ENCODE measurements at places on chromosomes 12 and 14. TPM values are rescaled to one million over a fixed set of nuclear protein-coding genes. Genes with fewer than 3 reads are reported as not detected.

Gene SLC7A7
- 9.7 TPM for total RNA-seq

DNA sequence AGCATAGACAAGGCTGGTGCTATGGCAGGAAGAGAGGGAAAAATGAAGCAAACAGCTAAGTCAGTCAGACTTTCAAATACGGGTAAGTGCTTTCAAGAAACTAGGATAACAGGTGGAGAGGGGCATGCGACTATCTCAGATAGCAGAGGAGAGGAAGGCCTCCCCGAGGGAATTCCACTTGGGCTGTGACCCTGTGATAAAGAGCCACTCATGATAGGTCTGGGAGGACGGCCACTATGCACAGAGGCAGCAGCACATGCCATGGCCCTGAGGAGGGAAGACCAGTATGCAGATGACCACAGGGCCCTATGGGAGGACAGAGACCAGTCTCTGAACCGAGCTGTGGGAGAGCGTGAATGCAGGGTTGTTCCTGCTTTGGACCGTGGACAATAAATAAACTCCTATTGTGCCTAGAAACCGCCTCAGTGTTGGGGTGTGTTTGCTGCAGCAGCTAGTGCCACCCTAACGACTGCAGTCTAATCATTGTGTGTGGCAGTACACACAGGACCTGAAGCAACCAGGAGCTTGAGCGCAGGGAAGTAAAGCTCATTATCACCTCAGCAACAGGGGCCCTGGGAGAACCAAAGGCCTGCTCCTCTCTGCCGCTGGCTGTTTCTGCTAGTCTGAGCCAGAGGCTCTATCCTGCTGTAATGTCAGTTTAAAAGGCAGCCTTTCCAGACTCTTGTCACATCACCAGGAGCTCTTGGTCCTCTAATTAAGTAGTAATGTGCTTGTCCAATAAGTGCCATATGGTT, 119.1 kb downstream of the CACNA1C start:
- no peaks in the 10 kb centered on the region for H3K4me1 ChIP-seq
- H3K27ac ChIP-seq: peak overlapping the region; percentile 4
- H3K4me3 ChIP-seq: no peak overlapping the region
- peaks cover 13% of the 10 kb centered on the region for H3K36me3 ChIP-seq

Gene CAPZA3
- not detected for total RNA-seq

DNA sequence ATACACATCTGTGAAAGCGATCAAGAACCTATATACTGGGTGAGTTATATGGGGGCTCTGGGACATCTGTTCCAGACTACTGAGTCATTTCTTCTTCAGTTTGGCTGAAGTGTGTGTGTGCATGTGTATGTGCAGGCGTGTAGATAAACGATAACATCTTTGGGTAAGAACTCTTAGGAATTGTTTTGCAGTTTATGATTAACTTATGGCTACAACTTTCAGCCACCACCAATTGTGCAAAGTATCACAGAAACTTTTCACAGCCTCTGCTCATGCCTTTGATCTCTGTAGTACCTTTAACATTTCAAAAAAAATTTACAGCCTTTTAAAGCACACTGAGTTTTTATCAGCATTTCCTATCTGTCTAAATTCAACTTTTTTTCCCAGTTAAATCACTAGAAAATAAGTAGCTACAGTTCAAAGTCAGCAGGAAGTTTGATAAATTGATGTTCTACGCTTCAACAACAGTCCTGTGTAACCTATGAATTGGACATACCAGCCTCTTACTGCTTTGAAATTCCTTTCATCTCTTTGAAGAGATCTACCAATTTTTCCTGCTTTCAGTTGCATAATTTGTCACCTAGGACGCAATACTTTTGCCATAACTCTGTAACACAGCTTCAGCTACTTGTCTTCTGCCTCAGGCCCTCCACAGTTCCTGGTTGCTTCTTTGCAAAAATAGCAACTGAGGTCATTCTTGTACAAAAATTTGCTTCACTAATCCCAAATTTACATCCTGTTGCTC, 43.0 kb downstream of the PPM1H start:
- peak overlapping the region; percentile 40 for H3K27ac ChIP-seq
- H3K36me3 ChIP-seq: peaks cover 28% of the 10 kb centered on the region
- H3K27me3 ChIP-seq: no peaks in the 10 kb centered on the region
- H3K4me1 ChIP-seq: peaks cover 32% of the 10 kb centered on the region
- peak overlapping the region; percentile 57 for H3K4me3 ChIP-seq

DNA sequence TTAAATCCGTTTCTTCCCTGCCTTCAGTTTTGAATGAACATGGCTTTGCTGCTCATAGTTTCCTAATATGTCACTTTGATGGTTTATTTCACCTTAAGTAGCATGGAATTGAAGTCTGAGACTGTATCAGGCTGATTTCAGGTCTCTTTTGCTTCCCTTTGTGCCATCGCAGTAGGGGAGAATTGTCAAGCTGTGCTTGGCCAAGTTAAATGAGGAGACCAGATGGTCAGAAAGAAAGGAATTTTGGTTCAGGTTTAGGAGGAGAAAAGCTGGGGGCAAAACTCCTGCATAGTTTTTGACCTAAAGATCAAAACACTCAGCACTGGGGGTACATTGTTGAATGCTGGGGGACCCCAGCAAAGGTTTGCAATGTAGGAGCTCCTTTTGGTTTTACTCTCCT, 398.4 kb downstream of the NUAK1 start:
- DNase-seq: no peak
- peaks cover 3% of the 10 kb centered on the region for H3K4me1 ChIP-seq
- H3K4me3 ChIP-seq: no peak overlapping the region
- H3K36me3 ChIP-seq: no peaks in the 10 kb centered on the region
- peaks cover 22% of the 10 kb centered on the region for H3K27me3 ChIP-seq

- H3K27ac ChIP-seq: no peak overlapping the region
- peaks cover 3% of the 10 kb centered on the region for H3K4me1 ChIP-seq
- no peaks in the 10 kb centered on the region for H3K36me3 ChIP-seq
- peaks cover 15% of the 10 kb centered on the region for H3K27me3 ChIP-seq
Observed at GRCh38 chr12:123894823-123895345, 77.7 kb downstream of the CCDC92 start.

DNA sequence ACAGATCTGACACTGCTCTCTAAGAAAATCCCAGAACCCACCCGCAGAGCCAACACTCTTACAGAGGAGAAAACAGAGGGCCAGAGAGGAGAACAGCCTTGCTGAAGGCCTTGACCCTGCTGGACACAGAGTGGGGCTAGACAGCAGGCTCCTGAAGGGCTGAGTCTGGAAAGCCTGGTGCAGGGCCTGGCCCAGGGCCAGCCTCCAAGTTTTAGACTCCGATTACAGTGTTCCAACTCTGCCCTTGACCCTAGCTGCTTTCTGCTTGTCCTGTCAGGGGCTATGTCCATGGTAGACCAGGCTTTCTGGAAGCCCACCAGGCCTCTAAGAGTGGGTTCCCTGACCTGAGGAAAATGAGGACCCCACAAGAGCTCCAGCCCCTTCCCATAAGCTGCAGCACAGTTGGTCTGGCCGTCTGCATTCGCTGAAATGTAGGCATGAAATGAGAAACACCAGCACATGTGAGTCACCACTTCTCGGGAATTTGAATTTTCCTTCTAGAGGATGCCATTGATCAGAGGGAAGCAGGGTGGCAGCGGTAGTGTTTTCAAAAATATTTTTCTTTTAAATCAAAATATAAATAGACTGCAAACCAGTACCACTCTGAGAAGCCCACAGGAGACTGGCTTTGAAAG, 154.4 kb downstream of the CALM1 start:
- peaks cover 26% of the 10 kb centered on the region for H3K4me1 ChIP-seq
- DNase-seq: no peak
- no peaks in the 10 kb centered on the region for H3K27me3 ChIP-seq
- H3K4me3 ChIP-seq: no peak overlapping the region
- no peak overlapping the region for H3K27ac ChIP-seq
- peaks cover 3% of the 10 kb centered on the region for H3K36me3 ChIP-seq

- H3K4me3 ChIP-seq: no peak overlapping the region
- no peaks in the 10 kb centered on the region for H3K27me3 ChIP-seq
- peak overlapping the region; percentile 23 for H3K27ac ChIP-seq
- DNase-seq: no peak
Observed at GRCh38 chr12:63978519-63978918, 134.0 kb downstream of the SRGAP1 start.

DNA sequence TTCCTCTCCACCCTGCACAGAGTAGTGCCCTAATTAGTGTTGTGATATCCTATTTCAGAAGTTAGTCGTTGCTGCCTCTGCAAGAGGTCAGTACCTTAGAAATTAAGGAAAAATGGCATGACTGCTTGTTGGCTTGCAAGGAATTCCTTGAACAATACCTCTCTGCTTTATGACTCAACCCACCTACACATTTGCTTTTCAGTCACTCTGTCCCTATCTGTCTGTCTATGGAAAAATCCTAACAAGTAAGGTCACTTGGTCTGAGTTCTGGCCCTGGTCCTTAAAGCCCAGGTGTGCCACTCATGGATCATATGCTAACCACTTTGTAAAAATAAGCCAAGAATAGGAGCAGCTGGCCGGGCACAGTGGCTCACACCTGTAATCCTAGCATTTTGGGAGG, 116.4 kb upstream of the ATF1 start:
- H3K4me3 ChIP-seq: no peak overlapping the region
- no peak for DNase-seq
- H3K27ac ChIP-seq: peak overlapping the region; percentile 5
- H3K36me3 ChIP-seq: peaks cover 5% of the 10 kb centered on the region

Gene NPC2
- total RNA-seq: 409 TPM

Gene RIC8B
- 9.8 TPM for total RNA-seq

DNA sequence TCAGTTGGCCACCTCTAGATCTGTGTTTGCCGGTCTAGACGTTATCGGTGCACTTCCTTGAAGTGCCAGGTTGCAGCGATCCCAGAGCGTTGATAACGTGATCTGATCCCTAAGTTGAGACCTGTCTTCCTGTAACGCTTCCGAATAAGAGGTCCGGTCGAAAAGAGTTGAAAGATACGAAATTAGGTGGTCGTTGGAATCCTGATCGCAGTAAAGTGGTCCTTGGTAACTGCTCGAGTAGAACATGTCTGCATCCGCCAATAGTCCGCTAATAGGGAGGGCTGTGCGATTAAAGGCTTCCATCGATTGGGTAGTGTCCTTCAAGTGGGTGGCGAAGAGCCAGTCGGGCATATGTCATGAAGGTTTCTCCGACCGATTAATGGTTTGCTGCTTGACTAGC, 2.7 kb downstream of the SRSF5 start:
- peak overlapping the region; percentile 75 for H3K4me3 ChIP-seq
- no peak for DNase-seq
- peak overlapping the region; percentile 47 for H3K27ac ChIP-seq

Gene ACACB
- 22.7 TPM for total RNA-seq

Data from type B pancreatic cell (in vitro differentiated cells).